Activated CD4-positive, alpha-beta memory T cell treated with anti-CD3 and anti-CD28 coated beads for 36 hours (primary cell): ENCODE measurements at places on chromosomes 1 and 21.

GRCh38 chr1:238604357-238604756, 713.6 kb upstream of the ZP4 start:
- H3K4me1 ChIP-seq = no peaks in the 10 kb centered on the region
- no peak overlapping the region for H3K4me3 ChIP-seq
- no peaks in the 10 kb centered on the region for H3K36me3 ChIP-seq
- H3K27me3 ChIP-seq = no peaks in the 10 kb centered on the region
- H3K27ac ChIP-seq = no peak overlapping the region
- no peak for DNase-seq

DNA sequence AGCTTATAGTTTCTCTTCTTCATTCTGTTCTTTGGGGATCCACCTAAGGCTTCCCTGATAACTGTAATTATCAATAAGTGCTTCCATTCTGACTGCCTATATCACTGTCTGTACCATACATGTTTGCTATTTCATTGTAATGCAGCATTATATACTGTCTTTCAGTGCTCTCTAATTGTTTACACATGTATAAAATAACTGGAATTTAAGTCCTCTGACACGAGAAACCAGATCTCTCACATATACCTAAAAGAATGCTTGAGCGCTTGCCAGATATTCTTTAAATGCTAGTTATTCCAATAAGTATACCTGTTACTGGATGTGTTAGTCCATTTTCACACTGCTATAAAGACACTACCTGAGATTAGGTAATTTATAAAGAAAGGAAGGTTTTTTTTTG, 34.7 kb downstream of the CELF3 start:
- peaks cover 5% of the 10 kb centered on the region for H3K36me3 ChIP-seq
- DNase-seq = no peak
- H3K4me1 ChIP-seq = no peaks in the 10 kb centered on the region
- no peak overlapping the region for H3K27ac ChIP-seq
- H3K27me3 ChIP-seq = no peaks in the 10 kb centered on the region
- no peak overlapping the region for H3K4me3 ChIP-seq

DNA sequence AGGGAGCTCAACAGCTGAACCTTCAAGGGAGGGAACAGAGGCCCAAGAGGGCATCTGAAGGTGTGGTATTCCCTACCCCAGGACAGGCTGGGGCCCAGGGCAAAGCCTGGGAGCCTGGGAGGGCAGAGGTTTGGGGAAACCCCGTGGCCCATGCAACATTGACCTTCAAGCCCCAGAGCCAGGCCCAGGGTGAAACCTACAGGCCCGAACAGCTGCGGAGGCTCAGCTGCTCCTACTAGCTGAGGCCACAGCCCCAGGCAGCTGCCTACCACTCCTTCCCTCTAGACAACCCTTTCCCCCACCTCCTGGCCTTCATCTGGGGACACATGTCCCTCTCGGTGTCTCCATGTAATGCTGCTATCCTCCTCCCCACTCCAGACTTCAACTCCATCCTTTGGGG, 3.2 kb downstream of the LAD1 start:
- no peak for DNase-seq
- no peaks in the 10 kb centered on the region for H3K4me1 ChIP-seq
- peaks cover 39% of the 10 kb centered on the region for H3K27me3 ChIP-seq
- no peak overlapping the region for H3K4me3 ChIP-seq

GRCh38 chr1:165907256-165907857, 79.9 kb downstream of the UCK2 start:
- H3K4me1 ChIP-seq = no peaks in the 10 kb centered on the region
- H3K27ac ChIP-seq = no peak overlapping the region
- H3K36me3 ChIP-seq = peaks cover 30% of the 10 kb centered on the region
- H3K4me3 ChIP-seq = no peak overlapping the region
- no peak for DNase-seq

DNA sequence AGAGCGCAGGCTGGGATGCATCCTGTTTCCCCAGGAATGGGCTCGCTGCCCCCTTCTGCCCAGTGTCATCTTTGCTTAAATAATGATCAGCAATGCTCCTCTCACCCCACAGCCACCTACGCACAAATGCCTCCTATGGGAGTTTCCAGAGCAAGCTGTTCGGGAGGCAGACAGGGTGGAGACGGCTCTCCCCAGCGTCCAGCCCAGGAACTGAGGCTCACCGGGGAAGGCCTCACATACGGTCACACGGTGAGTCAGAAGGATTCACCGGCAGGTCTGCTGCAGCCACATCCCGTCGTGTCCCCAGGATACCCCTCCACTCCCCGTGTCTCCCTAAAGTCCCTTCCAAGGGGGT, 40.3 kb upstream of the RUNX3 start:
- no peaks in the 10 kb centered on the region for H3K27me3 ChIP-seq
- H3K4me3 ChIP-seq = no peak overlapping the region
- H3K36me3 ChIP-seq = peaks cover 6% of the 10 kb centered on the region
- no peak for DNase-seq

GRCh38 chr1:36740446-36740845, 257.7 kb upstream of the CSF3R start:
- H3K27me3 ChIP-seq = peaks cover 23% of the 10 kb centered on the region
- DNase-seq = no peak
- no peak overlapping the region for H3K27ac ChIP-seq
- H3K4me3 ChIP-seq = no peak overlapping the region
- H3K4me1 ChIP-seq = no peaks in the 10 kb centered on the region

- H3K27me3 ChIP-seq = peaks cover 6% of the 10 kb centered on the region
- H3K4me1 ChIP-seq = no peaks in the 10 kb centered on the region
- no peaks in the 10 kb centered on the region for H3K36me3 ChIP-seq
- no peak for DNase-seq
These were observed 97.5 kb upstream of the ARHGEF16 start for GRCh38 chr1:3356827-3357460.

DNA sequence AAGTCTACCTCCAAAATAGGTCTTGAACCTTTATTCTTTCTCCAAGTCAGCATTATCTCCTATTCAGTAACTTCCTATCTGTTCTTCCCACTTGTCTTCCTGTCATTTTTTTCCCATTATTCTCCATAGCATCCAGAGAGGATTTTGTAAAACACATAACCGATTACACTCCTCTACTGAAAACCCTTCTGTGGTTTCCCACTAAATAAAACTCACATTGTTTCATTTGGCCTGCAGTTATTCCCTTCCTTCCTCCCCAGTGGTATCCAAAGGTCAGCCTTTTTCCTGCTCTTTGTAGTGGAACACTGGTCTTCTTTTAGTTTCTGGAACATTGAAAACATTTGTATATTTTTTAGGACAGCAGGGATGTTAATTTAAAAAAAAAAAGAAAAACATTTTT, 266.0 kb downstream of the GPR52 start:
- no peaks in the 10 kb centered on the region for H3K27me3 ChIP-seq
- DNase-seq = no peak
- no peaks in the 10 kb centered on the region for H3K4me1 ChIP-seq
- peaks cover 17% of the 10 kb centered on the region for H3K36me3 ChIP-seq
- no peak overlapping the region for H3K4me3 ChIP-seq

DNA sequence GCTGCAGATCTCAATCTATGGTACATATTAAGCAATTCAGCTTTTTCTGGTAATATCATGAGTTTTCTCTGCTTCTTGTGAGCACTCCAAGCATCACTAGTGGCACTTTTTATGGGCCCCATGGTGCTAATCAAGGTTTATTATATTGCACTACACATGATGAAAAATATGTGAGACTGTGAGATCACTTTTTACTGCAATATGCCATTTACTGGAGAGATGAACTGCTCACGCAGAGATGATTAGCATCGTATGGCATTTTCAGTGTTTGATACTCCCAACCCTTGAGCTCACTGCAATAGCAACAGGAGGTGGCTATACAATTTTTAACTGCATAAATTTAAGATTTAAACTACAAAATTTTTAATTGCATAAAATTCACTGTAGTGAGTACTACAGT, 8.7 kb upstream of the KCNK1 start:
- H3K4me3 ChIP-seq = no peak overlapping the region
- H3K27me3 ChIP-seq = peaks cover 28% of the 10 kb centered on the region
- H3K27ac ChIP-seq = no peak overlapping the region

DNA sequence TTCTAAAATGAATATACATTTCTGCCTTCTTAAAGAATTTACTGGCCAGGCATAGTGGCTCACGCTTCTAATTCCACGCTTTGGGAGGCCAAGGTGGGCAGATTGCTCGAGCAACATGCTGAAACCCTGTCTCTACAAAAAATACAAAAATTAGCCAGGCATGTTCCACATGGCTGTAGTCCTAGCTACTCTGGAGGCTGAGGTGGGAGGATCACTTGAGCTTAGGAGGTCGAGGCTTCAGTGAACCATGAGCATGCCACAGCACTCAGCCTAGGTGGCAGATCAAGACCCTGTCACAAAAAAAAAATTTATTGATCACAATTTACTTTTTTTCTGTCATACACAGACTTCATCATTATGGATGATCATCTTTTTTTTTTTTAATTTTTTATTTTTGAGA, 11.5 kb downstream of the CDC14A start:
- peaks cover 81% of the 10 kb centered on the region for H3K4me1 ChIP-seq
- no peak overlapping the region for H3K4me3 ChIP-seq
- H3K27ac ChIP-seq = no peak overlapping the region
- H3K36me3 ChIP-seq = peaks cover 27% of the 10 kb centered on the region
- no peaks in the 10 kb centered on the region for H3K27me3 ChIP-seq

DNA sequence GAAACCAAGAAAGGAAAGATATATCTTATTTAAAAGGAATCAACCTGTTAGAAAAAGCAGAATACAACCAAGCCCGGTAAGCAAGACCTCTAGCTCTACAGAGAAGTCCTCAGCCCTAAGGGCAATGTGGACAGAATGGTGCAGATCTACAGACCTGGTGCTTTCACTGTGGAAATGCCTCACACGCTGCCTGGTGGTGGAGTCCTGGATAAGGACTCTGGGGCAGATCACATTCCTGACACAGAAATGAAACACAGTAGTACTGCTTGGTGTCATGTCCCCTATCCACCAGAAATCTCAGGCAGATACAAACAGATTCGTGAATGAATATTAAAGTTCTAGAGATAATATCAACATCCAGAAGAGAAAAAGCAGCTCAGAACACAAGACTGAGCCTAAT, 6.8 kb downstream of the CNN3 start:
- H3K27ac ChIP-seq = no peak overlapping the region
- H3K4me3 ChIP-seq = no peak overlapping the region
- peaks cover 21% of the 10 kb centered on the region for H3K27me3 ChIP-seq

GRCh38 chr21:36194024-36194423, 37.4 kb downstream of the DOP1B start:
- H3K27ac ChIP-seq = no peak overlapping the region
- peaks cover 2% of the 10 kb centered on the region for H3K36me3 ChIP-seq
- H3K4me3 ChIP-seq = no peak overlapping the region
- H3K27me3 ChIP-seq = no peaks in the 10 kb centered on the region
- no peak for DNase-seq

DNA sequence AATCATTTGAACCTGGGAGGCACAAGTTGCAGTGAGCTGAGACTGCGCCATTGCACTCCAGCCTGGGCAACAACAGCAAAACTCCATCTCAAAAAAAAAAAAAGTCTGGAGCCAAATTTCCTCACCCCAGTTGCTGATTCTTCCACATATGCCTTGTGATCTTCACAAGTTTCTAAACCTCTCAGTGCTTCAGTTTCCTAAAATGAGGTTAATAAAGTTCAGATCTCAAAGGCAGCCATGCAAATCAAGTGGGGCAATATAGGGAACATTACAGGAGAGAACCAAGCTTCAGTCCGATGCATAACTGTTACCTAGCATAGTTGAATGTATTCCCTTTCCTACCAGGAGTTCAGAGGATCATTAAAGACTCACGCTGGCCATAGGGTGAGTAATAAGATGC, 4.8 kb downstream of the ITLN1 start:
- H3K4me1 ChIP-seq = peaks cover 9% of the 10 kb centered on the region
- DNase-seq = no peak
- no peak overlapping the region for H3K4me3 ChIP-seq
- no peaks in the 10 kb centered on the region for H3K27me3 ChIP-seq
- no peaks in the 10 kb centered on the region for H3K36me3 ChIP-seq

- peaks cover 13% of the 10 kb centered on the region for H3K27me3 ChIP-seq
- no peak for DNase-seq
- H3K36me3 ChIP-seq = peaks cover 2% of the 10 kb centered on the region
- peaks cover 3% of the 10 kb centered on the region for H3K4me1 ChIP-seq
- H3K27ac ChIP-seq = no peak overlapping the region
- no peak overlapping the region for H3K4me3 ChIP-seq
These were observed 7.7 kb upstream of the SAMD13 start for GRCh38 chr1:84293766-84294165.

DNA sequence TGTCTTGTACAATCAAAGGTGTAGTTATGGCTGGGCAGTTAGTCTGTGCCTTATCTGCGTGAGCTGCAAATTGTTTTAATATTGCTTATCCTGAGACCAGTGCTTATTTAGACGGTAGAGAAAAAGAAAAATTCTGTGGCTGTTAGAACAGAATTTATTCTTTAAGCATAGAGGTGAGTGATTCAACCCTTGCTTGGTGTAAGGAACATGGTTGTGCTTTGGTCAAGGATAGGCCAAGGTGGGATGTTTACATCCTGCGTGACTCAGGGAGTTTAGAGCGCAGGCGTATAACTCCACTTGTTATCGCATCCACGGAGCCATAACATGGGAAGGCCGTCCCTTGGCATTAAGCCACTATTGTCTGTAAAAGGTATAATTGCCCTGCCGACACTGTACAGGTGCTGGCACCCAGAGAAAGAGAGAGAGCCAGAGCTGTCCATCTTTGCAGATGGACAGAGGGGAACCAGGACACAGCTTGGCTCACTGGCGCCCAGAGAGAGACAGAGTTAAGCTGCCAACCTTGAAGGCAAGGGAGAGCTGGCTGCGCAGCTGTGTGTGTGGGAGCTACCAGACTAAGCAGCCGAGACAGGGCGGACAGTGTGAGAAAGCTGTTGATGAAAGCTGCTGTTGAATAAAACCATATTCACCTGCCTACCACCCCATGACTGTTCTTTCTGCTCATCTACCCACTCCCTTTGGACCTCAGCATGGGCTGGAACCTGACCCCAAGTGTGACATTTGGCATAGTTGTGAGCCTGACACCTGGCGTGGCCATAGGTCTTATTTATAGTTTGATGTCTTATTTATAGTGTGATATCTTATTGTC, 200.4 kb downstream of the DYRK1A start:
- H3K4me1 ChIP-seq = peaks cover 25% of the 10 kb centered on the region
- no peaks in the 10 kb centered on the region for H3K27me3 ChIP-seq
- DNase-seq = no peak

- H3K4me1 ChIP-seq = peaks cover 22% of the 10 kb centered on the region
- DNase-seq = no peak
- peaks cover 44% of the 10 kb centered on the region for H3K36me3 ChIP-seq
- no peaks in the 10 kb centered on the region for H3K27me3 ChIP-seq
These were observed 8.1 kb upstream of the PMF1 start for GRCh38 chr1:156204686-156205085.
